ENCODE measurements at places on chromosomes 4 and X.

GRCh38 chr4:76641351-76641750 lies 206.3 kb downstream of the SHROOM3 start:
- DNase-seq, result no peak

DNA sequence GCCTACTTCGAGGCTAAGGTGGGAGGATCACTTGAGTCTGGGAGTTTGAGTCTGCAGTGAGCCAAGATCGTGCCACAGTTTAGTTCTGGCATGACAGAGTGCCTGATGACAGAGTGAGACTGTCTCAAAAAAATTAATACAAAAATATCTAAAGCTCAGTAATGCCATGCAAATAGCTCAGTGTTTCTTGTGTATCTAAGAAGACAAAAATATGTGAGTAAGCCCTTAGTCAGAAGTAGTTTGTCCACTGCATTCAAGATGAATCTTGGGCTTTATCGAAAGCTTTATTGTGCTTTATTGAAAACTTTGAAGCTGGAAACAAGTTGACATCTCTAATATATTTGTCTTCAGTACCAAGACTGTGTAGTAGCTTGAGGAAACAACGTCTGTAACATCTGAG lies 115.9 kb downstream of the GPAT3 start:
- DNase-seq, result no peak

DNA sequence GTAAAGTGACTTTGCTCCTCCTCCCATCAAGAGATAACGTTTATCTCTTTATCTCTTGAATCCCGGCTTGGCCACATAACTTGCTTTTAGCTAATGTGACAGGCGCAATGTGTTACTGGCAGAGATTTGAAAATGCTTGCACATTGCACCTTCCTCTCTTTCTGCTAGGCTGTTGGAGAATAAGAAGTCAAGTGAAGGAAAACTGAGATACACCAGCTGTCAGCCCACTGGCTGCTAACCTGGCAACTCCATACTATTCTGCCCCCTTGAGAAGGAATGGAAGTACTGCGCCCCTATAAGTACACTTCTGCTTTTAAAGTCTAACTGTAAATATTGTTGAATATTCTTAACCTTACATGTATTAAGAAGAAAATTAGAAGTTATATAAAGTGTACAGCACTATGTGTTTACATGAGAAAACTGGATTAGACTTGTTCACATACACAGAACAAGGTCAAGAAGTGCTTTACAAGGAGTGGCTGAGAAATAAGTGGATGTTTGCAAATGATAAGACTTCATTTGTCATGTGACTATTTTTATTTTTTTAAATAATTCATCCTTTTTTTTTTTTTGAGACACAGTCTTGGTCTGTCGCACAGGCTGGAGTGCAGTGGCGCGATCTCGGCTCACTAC lies 424.5 kb upstream of the CTSO start:
- DNase-seq, result peak; percentile 71

GRCh38 chrX:69311936-69312670 lies 146.8 kb upstream of the PJA1 start:
- no peak for DNase-seq

Data from trophoblast cell (in vitro differentiated cells and primary cell).